Naive thymus-derived CD4-positive, alpha-beta T cell (primary cell): ENCODE measurements at places on chromosomes 7 and 10. TPM values are rescaled to one million over a fixed set of nuclear protein-coding genes. Genes with fewer than 3 reads are reported as not detected.

The LRMDA gene
- total RNA-seq, result not detected in 2 replicates

The DTX2 gene
- 41.2 TPM for total RNA-seq

The CALML3 gene
- total RNA-seq, result not detected

- no peak overlapping the region for H3K27ac ChIP-seq
- no peak overlapping the region for H3K4me3 ChIP-seq
- H3K4me1 ChIP-seq, result no peaks in the 10 kb centered on the region
- H3K36me3 ChIP-seq, result no peaks in the 10 kb centered on the region
Observed at GRCh38 chr10:55782181-55782580, 578.9 kb downstream of the ZWINT start.

GRCh38 chr10:575402-576129, 113.9 kb downstream of the DIP2C start:
- H3K4me3 ChIP-seq, result no peak overlapping the region
- no peak for DNase-seq
- H3K4me1 ChIP-seq, result no peaks in the 10 kb centered on the region
- H3K36me3 ChIP-seq, result no peaks in the 10 kb centered on the region
- H3K27me3 ChIP-seq, result no peaks in the 10 kb centered on the region
- H3K27ac ChIP-seq, result no peak overlapping the region

DNA sequence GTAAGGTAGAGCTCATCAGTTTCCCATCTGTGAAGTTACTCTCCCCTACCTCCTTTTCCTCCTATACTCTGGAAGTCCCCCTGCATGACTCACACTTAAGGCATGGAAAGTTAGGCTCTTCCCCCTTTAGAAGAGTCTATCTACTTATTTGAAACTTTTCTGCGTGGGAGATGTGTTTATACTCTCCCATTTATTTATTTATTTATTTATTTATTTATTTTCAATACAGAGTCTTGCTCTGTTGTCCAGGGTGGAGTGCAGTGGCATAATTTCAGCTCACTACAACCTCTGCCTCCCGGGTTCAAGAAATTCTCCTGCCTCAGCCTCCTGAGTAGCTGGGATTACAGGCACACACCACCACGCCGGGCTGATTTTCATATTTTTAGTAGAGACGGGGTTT, 107.5 kb upstream of the JCAD start:
- no peaks in the 10 kb centered on the region for H3K36me3 ChIP-seq
- H3K27me3 ChIP-seq, result no peaks in the 10 kb centered on the region
- no peaks in the 10 kb centered on the region for H3K4me1 ChIP-seq
- no peak for DNase-seq
